ENCODE measurements at places on chromosomes 3 and 15.

- DNase-seq = no peak
Observed at GRCh38 chr3:54131890-54132289, 9.5 kb downstream of the CACNA2D3 start.

- DNase-seq = no peak
Observed at GRCh38 chr3:185058796-185059195, 94.1 kb downstream of the C3orf70 start.

DNA sequence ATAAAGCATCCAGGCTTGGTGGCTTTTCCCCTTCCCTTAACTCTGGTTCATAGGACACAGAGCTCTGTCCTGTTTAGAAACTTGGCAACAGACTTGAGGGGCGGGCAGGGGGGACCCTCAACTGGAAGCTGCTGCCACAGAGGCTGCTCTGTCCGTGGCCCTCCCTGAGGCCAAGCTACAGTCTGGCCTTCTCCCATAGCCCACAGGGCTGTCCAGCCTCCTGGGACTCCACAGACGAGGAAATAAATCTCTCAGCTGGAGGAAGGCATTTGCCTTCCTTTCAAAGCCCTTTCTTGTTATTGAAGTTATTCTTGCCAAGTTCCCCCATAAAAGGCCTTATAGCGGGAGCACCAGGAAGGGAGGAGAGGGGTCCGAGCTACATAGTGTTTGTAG is 248.8 kb upstream of the TPM1 start:
- DNase-seq = no peak

DNA sequence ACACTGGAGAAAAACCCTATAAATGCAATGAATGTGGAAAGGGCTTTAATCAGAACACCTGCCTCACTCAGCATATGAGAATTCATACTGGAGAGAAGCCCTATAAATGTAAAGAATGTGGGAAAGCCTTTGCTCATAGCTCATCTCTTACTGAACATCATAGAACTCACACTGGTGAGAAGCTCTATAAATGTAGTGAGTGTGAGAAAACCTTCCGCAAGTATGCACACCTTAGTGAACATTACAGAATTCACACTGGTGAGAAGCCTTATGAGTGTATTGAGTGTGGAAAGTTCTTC is 7.4 kb upstream of the ZNF501 start:
- DNase-seq = no peak

GRCh38 chr15:68401496-68402431 is 30.2 kb downstream of the ITGA11 start:
- DNase-seq = no peak

DNA sequence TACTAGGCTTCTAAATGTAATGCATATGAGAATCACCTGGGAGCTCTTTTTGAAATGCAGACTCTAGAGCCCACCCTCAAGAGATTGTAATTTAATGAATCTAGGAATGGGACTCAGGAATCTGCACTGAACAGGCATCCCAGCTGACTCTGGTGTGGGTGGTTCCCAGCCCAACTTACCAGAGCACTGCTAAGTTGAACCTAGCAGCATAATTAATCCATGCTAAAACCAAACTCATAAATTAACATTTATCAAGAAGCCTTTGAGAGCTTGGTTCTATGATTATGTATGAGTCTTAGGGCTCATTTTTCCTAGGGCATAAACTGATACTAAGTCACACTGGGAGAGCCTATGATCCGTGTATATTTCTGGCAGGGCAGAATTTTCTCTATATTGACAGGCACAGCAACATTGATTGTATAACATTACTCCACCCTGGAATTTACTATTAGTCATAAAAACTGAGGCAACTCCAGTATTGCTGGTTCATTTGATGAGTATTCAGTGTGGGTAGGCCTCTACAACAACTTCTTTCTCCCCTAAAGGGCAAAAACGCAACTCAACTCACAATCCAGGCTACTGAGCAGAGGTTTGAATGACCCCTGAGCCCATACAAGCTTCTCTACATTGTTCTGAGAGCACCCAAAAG is 10.7 kb upstream of the CSTA start:
- DNase-seq = no peak

GRCh38 chr3:129321887-129322286 is 43.2 kb downstream of the HMCES start:
- no peak for DNase-seq

- DNase-seq = no peak
Observed at GRCh38 chr3:177322881-177323280, 125.6 kb upstream of the TBL1XR1 start.

DNA sequence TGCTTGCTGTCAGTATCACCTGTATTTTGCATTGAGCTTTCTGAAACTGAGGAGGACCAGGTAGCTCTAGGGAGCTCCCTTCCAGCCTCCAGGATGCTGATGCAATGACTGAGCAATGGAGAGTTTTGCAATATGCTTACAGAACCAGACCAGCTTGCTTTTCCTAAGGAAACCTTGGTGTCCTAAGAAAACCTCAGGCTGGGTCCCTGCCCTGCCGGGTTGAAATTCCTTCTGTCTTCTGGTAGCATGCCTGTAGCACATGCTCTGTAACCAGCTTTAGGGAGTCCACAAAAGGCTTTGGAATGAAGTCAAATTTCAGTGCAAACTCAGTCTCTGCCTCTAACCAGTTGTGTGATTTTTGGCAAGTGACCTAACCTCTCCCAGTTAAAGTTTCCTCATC is 65.8 kb upstream of the GSK3B start:
- no peak for DNase-seq

- no peak for DNase-seq
Observed at GRCh38 chr3:193704431-193704830, 111.4 kb downstream of the OPA1 start.

- DNase-seq = no peak
Observed at GRCh38 chr3:165938986-165939540, 101.8 kb upstream of the BCHE start.

DNA sequence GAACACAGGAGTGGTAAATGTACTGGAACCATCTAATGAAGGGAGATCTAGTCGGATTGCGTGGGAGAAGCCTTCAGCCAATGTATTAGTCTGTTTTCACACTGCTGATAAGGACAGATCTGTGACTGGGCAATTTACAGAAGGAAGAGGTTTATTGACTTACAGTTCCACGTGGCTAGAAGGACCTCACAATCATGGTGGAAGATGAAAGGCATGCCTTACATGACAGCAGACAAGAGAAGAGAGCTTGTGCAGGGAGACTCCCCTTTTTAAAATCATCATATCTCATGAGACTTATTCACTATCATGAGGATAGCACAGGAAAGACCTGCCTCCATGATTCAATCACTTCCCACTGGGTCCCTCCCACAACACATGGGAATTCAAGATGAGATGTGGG is 17.0 kb downstream of the HRG start:
- no peak for DNase-seq

GRCh38 chr3:44584646-44585501 is at the start of gene ZNF660:
Gene ZNF660 (plus strand): TSS chr3:44584964. CDS start chr3:44594194, 9,230 bp downstream.
- peak; percentile 74 for DNase-seq

DNA sequence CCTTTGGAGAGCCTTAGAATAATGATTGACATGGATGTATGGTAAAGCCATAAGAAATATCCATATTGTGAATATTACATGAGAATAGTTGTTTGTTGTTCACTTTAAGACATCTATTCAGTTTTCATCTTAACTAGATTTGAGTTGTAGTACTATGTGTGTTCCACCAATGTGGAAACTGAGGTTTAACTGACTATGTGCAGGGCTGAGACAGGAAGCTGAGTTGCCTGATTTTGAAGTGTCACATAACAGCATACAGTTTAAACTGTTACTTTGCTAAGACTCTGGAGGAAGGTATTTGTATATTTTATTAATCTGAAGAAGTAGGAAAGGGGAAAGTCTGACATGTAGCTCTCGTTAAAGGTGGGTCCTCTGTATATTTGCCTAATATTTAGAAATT is 2.1 kb downstream of the ECT2 start:
- no peak for DNase-seq

DNA sequence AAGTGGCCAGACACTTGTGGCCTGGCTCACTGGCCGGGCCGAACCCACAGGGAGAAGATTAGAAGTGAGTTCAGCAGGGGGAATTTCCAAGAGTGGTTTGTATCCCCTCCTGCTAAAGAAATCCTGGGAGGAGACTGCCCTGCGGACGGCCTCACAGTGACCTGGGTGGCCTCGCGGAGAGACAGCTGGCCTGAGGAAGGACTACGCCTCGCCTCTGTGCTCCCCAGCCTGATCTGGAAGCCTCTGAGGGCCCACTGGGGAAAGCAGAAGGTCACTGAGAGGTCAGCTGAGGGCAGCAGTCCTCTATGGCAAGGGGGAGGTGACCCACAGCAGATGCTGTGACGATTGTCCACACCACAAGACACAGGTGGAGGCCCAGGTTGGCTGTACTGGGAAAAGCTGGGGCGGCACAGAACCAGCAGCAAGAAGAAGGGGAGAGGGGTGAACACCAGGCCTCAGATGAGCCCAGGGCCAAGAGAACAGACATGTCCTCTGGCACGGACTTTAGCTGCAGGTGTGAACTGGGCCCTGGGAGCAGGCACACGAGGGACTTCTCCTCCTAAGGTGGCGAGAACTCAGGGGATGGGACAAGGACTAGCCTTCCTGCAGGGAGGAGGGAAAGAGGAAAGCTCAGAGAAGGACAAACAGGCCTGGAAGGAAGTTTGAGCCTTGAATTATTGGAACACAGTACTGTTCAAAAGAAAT is 37.2 kb upstream of the DLG1 start:
- no peak for DNase-seq

DNA sequence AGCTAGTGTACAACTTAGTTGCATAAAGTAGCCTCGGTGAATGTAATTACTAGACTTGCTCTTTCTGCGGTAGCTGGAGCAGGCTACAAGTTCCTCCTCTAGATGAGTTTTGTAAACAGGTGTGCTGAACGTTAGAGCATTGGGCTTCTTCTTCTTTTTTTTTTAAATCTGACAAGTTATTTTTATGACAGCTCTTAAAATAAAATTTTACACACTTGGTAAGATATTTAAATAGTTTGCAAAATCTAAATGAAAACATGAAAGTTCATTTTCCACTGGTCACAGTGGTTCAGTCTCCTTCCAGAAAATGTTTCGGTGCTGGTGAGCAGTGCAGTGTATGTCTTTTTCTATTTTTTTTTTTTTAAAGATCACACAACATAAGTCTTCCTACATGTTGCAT is 3.0 kb downstream of the CCR9 start:
- DNase-seq = no peak

DNA sequence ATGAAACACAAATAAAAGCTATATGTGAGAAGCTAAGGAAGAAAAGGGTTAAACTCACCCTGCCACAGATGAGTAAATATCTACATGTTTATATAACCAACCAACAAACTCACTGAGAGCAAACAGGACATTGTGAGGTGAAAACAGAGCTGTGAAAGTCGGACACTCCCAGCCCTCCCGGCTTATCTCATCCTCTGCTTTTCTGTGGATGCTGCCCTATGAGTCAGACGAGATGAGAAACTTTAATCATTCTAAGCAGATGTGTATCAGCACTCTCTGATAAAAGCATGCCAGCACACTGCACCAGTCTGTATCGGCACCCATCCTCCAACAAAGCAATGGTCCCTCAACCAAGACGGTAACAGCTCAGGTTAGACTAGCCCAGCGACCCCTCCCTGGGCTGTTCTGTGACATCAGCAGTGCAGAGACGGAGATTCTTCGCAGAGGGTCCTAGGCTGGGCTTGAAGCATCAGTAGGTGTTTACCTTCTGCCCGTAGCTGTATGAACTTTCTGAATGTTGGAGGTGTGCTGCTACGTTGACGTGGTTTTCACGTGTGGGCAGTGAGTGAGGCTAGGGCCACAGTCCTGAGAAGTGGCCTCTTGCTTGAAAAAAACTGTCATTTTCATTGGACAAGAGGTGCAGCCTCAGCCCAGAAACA is 119.8 kb upstream of the ALDH1A3 start:
- no peak for DNase-seq

GRCh38 chr3:59775761-59776325 is 726.0 kb upstream of the CFAP20DC start:
- DNase-seq = no peak

DNA sequence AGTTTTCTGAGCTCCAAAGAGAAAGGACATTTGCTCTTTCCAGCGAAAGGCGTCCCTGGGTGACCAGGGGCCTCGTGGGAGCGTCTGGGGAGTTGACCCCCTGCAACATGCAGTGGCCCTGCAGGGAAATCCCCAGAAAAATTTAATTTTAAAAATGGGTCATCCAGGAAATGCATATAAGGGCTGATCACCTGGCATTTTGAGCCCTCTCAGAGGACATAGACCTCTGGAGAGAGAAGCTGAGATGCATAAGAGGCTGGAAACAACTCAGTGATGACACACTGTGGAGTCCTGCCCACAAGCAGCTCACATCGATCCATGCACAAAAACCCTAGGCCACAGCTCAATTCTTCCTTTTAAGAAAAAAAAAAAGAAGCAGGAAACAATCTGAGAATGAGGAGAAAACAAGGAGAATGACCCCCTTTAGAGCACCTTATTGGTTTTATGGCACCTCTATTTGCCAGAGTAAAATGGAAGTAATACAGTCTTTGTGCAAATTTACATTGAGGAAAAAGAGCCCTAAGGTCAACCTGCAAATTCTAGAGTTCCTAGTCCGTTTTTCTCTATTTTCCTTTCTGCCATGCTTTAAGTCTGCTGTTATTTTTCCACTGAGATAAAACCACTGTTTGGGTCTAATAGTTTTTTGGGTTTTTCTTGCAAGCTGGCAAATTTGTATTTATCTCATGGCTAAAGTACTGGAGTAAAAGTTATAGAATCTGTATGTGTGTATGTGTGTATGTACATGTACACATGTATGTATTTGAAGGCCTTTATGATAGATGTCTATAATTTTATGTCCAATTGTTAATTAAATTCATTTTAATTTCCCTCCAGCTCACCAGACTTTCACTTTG is 6.9 kb upstream of the BDH1 start:
- DNase-seq = no peak

DNA sequence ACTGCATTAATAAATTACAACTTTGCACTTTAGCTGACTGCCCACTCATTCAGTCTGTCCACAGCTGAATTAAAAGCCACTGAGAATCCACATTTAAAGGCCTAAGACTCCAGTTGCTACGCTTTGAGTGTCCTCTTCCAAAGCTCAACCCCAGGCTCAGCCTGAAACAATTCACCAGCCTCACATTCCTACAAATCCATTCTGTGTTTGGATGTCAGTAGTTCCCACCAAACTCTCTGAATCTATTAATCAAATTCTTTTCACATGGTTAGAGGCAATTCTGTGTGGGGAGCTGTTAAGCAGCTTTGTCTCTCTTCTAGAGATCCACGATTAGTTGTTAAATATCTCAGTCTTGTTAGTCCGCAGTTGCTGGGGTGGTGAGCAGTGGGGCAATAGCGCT is 116.8 kb upstream of the UBE2E2 start:
- DNase-seq = no peak

Data from NCI-H1105 (cell line).